ENCODE measurements at places on chromosomes 5 and 9.

DNA sequence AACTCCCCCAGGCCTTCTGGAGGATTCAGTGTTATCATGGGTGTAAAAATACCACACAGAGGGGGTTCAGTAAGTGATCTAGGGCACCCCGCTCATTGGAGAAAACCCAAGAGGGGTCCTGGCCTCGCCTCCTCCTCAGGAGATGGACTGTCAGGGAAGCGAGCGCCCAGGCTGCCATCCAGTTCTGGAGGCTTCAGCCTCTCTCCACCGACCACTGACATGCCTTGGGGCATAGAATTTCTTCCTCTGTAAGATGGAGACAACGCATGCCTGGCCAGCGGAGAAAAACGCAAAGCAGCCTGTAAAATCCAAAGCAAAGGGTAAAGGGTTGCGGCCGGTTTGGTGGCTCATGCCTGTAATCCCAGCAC lies 165.4 kb downstream of the COL23A1 start:
- DNase-seq = no peak

- DNase-seq = peak; percentile 89
Observed at GRCh38 chr9:693201-694091, 148.1 kb upstream of the DMRT1 start.

DNA sequence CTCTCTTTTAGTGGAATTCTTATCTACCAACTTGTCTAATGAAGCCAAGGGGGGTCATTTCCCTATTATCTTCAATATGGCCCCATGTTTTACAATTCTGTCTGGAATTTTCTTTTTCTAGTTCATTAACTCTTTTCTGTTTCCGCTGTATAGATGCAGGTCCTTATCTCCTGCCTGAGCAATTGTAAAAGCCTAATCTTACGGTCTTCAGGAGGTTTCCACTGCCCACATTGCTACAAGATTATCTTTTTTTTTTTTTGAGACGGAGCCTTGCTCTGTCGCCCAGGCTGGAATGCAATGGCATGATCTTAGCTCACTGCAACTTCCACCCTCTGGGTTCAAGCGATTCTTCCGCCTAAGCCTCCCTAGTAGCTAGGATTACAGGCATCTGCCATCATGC lies 132.3 kb downstream of the UNC13B start:
- no peak for DNase-seq

DNA sequence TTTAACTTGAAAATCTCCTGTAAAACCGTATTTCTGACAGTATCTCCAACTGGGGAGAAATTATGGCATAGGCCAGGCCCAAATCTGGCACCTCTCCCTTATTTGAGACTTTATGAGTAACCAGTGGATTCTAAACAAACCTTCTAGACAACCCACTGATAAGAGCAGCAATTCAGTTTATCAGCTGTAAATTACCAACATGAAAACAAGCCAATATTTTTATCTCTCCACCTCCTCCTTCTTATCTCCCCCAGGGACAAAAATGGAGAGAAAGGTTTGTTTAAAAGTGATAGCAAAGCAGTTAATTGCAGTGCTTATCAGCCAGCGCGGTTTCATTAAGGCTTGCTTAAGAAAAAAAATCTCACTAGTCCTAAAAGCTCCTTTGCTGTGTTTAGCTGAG lies 53.8 kb downstream of the KCNV2 start:
- peak; percentile 66 for DNase-seq

- DNase-seq = peak; percentile 4
Observed at GRCh38 chr9:20227166-20227874, 395.0 kb downstream of the MLLT3 start.

GRCh38 chr5:154273963-154274827 lies 83.7 kb downstream of the GALNT10 start:
- DNase-seq = no peak

- DNase-seq = peak; percentile 30
Observed at GRCh38 chr5:153896117-153896516, 142.6 kb downstream of the FAM114A2 start.

DNA sequence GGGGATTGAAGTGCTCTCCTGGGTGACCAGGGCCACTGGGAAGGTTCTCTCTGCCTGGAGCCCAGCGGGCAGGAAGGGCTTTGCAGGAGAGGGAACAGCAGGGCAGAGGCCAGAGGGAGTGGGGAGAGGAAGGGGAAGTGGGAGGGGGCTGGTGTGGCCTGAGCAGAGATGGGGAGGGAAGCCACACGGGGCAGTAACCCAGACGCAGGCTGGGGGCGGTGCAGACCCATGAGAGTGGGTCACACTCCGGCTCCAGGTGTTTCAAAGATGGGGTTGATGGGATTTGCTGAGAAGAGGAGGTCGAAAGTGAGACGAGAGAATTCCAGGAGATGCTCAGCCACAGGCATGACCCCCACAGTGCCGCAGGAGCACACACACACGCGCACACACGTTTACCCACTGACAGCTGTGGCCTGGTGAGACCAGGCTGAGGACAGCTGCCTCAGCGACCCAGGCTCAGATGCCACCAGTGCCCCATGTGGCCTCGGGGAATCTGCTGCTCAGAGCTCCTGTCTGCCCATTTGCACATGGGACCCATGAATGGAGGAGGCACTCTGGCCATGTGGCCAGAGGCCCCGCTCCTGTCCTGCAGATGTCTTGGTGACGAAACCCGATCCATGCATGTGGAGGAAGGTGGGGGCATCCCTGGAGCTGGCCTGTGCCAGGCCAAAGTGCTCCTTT lies 32.7 kb upstream of the FCN2 start:
- no peak for DNase-seq

GRCh38 chr9:98924946-98925820 lies 18.5 kb upstream of the COL15A1 start:
- DNase-seq = no peak

- DNase-seq = no peak
Observed at GRCh38 chr5:30891660-30892059, 301.8 kb upstream of the CDH6 start.

- DNase-seq = no peak
Observed at GRCh38 chr5:87258507-87258906, 9.2 kb upstream of the RASA1 start.

- DNase-seq = peak; percentile 72
Observed at GRCh38 chr9:106893088-106893487, 30.1 kb downstream of the ZNF462 start.

- DNase-seq = no peak
Observed at GRCh38 chr5:36815871-36816270, 60.7 kb upstream of the NIPBL start.

DNA sequence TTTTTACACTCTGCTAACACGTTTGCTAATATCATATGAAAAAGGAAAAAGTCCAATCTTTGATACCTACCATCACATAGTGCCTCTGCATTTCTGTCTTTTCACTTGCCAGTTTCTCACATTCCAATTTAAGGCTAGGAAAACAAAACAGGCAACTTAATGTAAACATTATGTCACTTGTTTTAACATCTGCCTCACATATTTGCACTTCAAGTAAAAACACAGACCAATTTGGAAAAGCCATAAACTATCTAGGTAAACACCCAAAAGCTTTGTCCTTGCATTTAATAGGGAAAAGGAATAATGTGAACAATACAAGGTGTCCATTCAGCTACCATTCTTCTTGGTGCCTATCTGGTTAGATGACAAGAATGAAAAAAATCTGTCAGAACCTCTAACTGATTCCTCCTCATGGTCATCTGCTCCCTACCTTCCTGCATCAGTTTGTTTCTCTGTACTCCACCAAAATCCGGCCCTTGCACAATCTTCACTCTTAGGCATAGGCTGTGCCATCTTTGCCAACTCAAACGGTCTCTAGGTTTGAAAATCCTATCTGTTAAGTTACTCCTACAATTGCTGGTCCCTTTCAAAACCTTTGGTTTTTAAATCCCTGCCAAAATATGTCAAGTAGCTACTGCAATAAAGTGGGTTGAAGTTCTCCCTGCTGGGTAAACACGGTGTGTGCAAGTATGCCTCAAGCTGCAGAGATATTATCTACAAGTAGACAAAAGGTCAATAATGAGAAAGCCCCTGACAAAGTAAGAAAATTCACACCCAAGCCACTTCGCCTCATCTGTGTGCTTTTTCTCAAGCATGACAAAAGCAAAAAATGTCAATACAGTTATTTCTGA lies 3.4 kb downstream of the TLE1 start:
- peak; percentile 74 for DNase-seq

GRCh38 chr5:61931236-61931635 lies 374.8 kb upstream of the KIF2A start:
- DNase-seq = no peak

DNA sequence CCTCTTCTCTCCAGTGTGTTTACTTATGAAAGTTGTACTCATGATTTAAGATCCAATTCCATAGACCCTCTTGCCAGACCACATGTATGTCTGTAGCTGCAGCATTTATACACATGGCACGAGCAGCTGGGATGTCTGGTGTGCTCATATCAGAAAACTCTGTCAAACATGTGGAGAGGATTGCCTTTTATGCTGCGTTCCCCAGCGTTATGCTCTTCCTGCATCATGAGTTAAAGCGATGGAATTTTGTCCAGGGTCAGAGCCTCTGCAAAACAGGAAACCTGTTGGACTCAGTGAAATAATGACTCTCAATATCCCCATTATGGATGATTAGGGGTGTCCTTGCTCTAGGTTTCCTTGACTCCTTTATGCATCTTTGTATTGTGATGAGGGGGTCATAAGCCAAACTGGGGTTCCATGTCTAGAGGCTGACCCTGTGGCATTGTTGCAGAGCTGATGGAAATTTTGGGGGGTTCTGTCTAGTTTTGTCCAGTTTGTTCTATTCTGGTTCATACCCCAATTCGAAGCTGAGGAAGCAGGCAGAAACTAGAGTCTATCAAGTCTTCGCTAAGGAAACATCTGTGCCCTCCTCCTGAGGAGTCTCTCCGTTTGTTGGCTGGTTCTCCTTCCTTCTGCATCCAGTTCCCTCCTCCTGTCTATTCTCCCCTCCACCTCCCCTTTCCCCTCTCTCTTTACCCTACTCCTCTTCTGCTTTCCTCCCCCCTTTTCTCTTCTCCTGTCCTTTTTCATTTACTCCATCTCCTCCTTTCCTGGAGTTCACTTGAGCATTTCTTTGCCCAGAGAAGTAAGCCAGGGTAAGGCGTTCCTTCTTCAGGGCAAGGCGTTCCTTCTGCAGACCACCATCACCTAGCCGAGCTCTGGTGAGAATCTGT lies 252.8 kb downstream of the MAST4 start:
- no peak for DNase-seq

GRCh38 chr5:3357291-3357690 lies 238.3 kb upstream of the IRX1 start:
- no peak for DNase-seq

GRCh38 chr9:1383899-1384455 lies 333.8 kb downstream of the DMRT2 start:
- DNase-seq = no peak

DNA sequence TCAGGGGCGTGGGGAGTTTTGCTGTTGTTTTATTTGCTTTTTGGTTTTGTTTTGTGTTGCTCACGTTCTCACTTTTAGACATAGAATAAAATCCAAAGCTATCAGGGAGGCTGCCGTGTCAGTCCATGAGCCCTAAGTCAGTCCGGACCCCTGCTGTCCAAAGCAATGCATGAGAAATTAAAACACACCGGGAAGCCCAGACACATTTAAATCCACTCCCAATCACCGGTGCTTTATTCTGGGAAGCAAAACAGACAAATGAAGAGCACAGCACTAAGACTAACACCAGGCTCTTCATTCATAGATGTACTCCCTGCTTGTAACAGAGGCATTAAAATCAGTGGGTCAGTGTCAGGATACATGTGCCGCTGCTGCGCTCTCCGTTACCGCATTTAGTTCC lies 180.9 kb downstream of the IRX2 start:
- DNase-seq = no peak

DNA sequence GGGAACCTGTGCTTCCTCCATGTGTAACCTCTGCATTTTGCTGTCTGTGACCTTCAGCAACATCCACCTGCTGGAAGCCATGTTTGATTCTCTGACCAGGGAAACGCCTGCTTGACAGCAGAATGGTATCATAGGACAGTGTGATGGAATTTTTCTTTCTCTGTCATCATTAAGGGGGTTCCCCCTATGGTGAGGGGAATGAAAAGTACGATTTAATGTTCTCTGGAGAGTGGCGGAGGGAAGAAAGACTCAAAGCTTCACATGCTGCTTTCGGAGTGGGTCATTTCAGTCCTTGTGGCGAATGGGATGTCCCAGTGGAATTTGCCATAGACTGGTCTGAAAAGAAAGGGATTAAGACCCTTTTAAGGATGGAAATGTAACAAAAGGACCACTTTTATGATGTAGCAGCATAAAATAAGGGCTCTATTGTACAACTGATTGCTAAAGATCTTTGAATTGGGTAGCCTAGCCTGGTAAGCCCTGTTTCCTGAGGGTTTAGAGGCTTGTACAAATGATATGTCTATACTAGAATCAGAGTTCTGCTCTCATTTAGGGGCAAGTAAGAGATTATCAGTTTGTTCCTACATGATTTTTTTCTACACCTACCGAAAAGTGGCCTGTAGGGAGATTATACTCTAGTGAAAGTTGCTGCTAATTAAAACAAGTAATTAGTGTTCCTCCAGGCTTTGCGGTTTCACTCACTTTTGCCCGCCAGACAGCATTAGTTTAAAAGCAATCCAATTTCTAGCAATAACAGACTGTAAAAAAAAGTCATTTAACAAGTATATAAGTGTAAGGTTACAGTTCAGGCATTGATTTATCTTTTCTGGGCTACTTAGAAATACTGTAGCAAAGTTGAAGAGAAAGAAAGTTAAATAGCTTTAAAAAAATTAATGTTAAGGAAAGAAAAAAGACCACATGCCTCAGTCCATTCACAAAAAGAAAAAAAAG lies 904.5 kb downstream of the NR2F1-AS1 start:
- DNase-seq = no peak

DNA sequence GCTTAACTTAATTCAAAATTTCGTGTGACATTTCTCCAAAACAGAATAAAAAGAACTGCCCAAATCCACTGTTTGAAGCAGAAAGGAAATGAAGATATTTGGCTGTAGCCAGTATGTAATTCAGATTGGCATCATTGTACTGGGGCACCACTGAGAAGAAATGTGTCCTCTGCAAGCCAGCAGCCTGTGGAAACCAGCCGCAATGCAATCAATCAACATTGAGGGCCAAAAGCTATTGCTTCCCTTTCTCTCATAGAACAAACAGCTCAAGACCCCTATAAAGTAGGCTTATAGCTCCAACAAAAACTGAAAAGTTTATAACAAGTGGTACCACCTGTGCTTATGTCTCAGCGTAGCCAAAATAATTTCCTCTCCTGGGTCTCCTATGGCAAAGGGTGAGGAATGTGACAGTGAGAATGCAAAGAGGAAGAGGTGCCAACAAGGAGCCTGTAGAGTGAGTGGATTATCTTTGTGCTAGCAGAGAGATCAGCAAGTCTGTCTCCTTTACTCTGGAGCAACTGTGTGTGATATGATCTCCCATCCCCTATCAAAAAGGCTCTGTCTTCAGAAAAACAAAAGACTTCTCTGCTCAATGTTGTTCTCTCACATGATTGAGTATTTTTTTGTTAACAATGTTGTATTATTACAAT lies 1072.3 kb upstream of the DMAC1 start:
- no peak for DNase-seq

GRCh38 chr9:33815781-33816180 lies 1.2 kb upstream of the UBE2R2 start:
- no peak for DNase-seq

DNA sequence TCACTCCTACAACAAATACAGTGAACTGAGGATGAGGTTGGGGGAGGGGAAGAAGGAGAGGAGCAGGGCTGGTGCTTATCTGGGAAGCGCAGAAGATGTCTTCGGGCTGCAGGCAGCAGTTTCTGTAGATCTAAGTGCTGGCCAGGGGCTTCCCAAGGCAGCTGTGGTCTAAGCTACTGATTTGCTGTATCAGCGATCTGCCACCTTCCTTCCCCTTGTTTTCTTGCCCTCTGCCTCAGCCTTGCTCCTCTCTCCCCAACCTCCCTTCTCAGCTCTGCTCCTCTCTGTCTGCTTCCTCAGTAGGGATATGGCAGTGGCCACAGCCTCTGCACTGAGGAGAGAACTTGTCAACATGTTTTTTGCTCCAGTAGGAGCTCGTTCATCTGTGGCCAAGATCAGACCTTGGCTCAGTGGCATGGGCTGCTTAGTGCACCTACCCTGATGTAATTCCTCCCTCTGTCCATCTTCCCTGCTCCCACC lies 42.8 kb upstream of the IL6ST start:
- no peak for DNase-seq

All from fibroblast of villous mesenchyme (primary cell).